ENCODE measurements at places on chromosomes 4 and X.

DNA sequence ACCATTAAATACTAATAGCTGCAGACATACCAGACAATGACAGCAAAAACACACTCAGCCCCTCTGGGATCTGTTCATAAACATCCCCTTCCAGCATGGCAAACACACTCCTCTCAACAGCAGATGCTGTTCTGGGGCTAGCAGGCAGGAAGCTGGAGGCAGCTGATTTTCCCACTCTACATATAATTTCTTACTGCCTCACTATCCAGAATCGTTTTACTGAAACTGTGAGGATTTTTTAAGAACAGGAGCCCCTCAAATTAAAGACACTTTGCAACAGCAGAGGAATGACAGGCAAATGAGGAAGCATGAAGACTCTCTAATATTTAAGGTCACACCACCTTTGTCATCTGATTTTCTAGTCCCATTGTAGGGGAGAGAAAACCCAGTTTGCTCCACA lies 2.2 kb downstream of the MAPK10 start:
- no peak for DNase-seq

DNA sequence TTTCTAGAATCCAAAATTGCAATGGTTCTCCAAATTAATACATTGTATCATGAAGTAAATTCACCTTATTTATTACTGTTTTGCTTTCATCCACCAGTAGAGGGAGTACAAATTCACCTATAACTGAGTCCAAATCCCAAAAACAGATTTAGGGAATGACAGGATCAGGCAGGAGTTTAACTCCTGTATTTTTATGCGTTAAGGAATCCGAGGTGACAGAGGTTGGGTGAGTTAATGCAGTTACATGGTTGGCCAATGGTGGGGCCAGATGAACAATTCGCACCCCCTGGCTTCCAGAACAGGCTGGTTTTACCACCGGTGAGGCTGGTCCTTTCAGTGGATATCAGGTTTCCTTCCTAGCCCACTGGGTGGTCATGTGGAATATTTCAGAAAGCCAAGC lies 82.4 kb downstream of the MTNR1A start:
- no peak for DNase-seq

GRCh38 chr4:176529574-176529973 lies 209.8 kb downstream of the SPCS3 start:
- DNase-seq = no peak

DNA sequence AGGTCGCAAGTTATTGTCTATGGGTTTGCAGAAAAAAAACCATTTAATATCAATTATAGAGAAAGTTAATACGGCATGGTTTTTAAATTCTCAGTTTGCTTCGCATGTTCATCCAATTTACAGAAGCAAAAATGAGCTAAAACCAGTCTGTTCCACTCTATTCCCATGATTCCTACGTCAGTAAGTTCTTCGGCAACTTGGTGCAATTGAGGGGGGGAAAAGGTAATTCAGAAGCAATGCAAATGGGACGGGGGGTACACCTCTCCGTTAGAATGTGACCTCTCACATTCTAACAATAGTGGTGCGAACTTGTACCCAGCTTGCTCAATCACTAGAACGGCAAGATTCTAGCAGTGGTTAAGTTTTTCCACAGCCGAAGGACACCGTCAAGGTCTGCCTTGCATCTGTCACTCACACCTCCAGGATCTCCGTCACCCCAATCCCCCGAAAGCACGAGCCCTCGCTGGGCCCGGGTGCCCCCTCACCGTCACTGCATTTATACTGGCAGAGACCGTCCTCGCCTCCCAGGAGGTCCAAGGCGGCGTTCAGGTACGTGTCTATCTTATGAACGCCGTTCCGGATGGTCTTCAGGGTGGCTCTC lies 653 bp downstream of the PLA2G12A start:
- DNase-seq = no peak

DNA sequence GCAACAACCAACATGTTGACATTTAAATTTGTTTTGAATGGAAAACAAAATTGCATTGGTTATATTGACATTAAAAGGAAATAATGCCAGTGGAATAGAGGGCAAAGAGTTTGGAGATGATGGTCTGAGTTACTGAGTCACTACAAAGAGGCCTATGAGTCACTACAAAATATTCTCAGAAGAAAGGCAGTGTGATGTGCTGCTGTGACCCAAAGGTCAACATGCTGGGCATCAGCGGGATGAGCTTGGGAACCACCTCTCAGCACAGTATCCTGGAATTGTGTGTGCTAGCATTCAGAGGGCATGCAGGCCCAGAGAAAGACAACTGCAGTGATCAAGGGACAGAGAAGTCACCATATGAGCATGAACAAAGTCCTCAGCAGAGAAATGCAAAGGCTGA lies 2.8 kb downstream of the CMC4 start:
- no peak for DNase-seq

DNA sequence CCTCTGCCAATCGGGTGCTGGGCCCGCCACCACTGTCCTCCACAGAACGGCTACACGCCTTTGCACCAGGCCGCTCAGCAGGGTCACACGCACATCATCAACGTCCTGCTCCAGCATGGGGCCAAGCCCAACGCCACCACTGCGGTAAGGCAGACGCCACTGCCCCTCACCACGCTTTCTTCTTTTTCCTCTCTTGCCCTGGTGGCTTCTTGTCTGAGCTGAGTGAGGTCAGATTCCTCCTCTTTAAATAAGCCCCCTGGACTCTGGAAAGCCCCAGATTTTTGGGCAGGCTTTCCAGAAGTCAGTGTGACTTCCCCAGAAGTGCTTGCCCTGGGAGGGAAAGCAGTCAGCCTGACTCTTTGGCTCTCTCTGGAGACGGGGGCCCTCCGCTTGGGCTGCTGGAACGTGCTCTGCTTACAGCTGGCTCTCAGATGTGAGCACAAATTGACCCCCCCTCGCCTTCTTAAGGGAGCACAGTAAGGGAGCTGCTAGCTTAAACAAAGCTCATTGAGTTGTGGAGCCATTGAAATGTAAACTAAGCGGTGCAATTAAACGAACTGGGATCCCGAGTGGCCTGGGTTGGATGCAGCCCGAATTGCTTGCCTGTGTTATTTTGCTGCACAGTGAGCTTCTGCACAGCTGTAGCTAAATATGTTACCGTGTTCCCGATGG lies 243.1 kb downstream of the ANK2 start:
- DNase-seq = no peak
